ENCODE measurements at places on chromosomes 4 and X.

DNA sequence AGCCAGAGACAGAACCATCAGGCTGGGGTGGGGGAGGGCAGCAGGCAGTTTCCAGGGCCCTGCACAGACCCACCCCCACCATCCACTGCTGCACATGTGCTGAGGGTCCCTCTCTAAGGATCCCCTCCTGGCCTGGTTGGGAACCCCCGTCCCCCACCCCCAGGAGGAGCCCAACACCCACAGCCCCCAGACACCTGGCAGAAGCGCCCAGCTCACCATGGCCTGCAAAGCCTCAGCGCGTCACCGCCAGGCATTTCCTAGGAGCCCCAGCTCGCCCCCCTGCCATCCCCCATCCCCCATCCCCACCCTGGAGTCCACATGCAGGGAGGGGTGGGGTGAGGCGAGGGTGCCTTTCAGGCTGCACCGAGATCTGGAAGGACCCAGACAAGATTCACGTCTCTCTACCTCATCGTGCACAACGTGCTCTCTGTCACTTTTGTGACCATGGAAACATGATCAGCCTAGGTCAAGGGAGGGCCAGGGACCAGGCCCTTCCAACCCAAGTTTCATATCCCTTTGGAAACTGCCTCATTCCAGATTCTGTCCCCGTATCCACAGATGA is 9.3 kb downstream of the MXD4 start:
- DNase-seq, result no peak

- DNase-seq, result no peak
These were observed 99.6 kb upstream of the FGF16 start for GRCh38 chrX:77347572-77347971.

DNA sequence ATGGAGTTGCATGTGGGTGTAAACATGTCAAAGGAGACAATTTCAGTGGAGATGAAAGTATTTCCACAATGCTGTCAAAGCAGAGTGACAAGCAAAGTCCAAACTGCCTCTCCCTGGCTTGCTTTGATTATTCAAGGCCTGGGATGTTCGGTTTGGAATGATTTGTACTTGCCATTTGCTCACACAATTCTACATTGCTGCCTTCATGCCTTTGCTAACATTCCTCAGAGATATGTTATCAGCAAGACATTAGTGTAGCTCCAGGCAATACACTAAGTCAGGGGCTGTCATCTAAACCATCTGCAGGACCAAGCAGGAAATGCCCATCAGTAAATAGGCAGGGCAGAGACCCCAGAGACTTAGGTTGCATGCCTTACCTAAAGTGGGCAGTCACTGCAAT is 79.6 kb upstream of the C1QTNF7 start:
- DNase-seq, result no peak

- DNase-seq, result no peak
These were observed 231.4 kb upstream of the MID1 start for GRCh38 chrX:10851809-10852208.

- no peak for DNase-seq
These were observed 53.9 kb upstream of the SORBS2 start for GRCh38 chr4:185865901-185866328.

Data from GM20000 (cell line).